ENCODE measurements at places on chromosomes 11 and 22.

GRCh38 chr22:31829505-31829904 is 75.7 kb downstream of the DEPDC5 start:
- DNase-seq: peak; percentile 70

GRCh38 chr22:35997438-35997837 is 31.2 kb downstream of the RBFOX2 start:
- DNase-seq: no peak

DNA sequence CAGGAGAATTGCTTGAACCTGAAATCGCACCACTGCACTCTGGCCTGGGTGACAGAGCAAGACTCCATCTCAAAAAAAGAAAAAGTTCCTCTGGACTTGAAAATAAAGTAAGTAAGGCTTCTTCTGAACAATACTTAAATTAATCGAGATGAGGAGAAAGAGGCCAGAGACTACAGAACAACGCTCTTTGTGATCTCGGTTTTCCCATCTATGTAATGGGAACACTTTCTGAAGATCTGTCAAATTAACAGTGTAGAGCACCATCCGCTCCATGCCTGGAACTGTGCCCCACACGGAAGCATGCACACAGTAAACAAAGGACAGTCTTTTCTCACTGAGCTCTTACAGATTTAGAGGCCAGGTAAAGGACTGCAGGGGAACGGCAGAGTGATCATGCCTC is 9.1 kb downstream of the AP1B1 start:
- DNase-seq: no peak

DNA sequence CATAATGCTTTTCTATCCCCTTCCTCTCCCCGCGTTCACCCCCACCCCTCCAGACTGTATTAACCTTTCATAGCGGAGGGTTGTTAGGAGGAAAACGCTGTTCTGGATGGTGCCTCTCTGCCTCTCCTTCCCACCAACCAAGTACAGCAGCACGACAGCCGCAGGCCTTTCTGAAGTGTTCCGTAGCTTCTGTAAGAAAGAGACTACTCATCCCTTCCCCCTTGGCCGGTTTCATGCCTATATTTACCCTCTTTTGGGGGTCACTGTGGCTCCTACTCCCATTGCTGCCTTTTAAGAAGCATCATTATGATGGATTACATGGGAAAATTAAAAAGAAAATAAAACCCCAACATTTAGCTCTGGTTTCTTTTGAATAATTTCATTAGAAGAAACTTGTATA is 46.5 kb downstream of the ZBTB16 start:
- DNase-seq: no peak

DNA sequence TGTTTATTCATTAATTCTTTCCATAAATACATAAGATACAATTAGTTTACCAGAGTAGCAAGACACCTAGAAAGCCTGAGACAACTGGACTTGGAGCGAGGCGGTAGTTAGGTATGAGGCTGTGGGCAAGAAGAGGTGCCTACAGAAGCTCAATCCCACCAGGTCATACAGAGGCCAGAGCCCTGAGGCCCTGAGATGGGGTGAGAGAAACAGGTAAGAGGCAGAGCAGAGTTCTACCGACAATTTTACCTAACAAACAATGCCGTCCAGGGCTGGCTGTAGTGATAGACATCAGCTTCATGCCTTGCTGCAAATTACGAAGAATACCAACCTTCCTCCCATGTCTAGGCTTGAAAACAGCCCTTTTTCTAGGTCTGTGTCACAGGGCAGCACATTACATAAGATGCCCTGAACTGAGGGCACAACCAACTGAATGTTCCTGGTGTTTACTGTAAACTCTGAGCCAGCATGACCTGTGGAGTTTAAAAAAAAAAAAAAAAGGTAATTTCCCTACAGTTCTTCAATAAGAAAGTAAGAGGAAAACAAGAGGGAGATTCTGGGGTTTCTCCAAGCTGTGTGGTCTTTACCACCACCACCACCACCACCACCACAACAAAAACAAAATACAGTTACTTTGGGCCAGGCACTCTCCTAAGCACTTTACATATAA is 105.8 kb downstream of the GAB2 start:
- DNase-seq: no peak

- DNase-seq: no peak
These were observed 159.9 kb downstream of the TEAD1 start for GRCh38 chr11:12834166-12834565.

- no peak for DNase-seq
These were observed 31.2 kb downstream of the TPBGL start for GRCh38 chr11:75271730-75272129.

DNA sequence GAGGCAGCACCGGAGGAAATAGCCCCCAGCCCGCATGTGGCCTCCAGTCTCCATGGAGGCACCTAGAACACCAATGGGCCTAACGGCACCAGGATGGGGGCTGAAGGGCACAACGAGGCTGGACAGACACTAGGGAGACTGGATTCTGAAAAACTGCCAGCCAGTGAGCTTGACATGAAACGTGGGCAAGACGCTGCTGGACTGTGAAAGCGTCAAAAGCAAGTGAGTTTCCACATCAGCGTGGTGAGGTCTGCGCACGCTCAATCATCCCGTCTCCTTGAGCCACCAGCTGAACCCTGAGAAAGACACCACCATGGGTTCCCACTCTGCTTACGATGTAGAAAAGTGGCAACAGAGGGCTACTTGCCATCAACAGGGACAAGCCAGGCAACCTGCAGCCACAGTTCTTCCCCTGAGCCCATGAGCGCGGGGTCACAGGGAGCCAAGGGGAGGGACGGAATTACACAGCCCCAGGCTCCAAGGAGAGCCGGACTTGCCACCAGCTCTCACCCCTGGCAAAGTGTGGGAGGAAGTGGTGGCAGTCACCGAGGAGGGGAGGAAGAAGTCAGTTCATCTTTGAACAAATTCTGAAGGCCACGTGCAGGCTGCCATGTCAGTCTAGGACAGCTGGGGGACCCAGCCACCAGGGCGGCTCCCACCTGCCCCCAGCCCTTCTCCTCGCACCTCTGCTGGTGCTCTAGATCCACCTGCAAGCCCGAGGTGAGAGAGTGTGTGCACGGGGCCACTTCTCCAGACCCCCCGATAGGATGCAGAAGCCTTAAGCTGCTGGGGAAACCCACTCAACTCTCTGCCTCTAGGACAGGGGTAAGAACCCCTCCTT is 131.1 kb downstream of the MPPED1 start:
- DNase-seq: no peak

- no peak for DNase-seq
These were observed 5.1 kb downstream of the LRRC51 start for GRCh38 chr11:72085621-72086351.

GRCh38 chr22:36144886-36145541 is 15.5 kb downstream of the APOL3 start:
- no peak for DNase-seq

- DNase-seq: no peak
These were observed 42.0 kb upstream of the FADD start for GRCh38 chr11:70161043-70161625.

DNA sequence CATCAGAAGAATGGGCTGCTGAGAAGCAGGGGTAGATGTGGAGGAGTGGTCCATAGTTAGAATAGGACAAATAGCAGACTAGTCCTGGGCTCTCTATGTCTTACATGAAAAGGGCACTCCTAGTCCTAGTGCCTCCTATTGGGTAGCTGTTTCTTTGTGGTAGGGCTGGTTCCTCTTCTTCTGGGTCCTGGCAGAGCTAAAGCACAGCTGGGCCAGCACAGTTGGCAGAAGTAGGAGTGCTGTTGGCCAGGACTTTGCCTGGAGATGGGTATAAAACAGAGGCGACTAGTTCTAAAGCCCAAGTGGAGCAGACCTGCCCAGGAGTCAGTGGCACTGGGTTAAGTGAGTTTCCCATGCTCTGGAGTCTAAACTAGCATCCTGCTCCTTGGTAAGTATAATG is 55.2 kb downstream of the PPFIBP2 start:
- no peak for DNase-seq

DNA sequence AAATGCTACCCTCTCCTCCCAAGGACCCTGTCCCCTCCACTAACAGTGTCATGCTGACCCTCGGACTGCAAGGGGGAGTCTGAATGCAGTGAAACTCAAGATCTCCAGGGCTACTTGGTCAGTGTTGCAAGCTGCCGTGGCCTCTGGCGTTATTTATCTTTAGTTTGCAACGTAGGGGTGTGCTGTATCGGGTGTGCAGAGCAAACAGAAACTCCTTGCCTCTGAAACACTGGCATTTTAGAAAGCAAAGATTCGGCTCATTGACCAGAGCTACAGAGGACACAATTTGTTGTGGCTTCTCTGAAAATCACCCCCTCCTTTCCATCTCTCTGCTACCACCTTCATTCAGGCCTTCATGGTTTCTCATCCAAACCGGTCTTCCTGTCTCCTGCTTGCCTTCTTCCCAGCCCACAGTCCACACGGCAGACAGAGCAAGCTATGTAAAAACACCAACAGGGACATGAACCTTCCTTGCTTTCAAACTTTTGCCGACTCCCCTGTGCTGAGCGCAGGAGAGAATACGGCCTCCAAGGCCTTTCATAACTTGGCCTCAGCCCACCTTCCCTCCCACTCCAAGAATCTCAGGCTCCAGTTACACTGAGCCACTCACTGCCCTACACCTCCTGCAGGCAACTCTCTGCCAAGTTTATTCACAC is 14.9 kb downstream of the FZD4 start:
- DNase-seq: no peak

GRCh38 chr22:48192071-48192470 is 1429.6 kb downstream of the TBC1D22A start:
- DNase-seq: no peak

- no peak for DNase-seq
These were observed 74.4 kb downstream of the GAB4 start for GRCh38 chr22:16933291-16934282.

DNA sequence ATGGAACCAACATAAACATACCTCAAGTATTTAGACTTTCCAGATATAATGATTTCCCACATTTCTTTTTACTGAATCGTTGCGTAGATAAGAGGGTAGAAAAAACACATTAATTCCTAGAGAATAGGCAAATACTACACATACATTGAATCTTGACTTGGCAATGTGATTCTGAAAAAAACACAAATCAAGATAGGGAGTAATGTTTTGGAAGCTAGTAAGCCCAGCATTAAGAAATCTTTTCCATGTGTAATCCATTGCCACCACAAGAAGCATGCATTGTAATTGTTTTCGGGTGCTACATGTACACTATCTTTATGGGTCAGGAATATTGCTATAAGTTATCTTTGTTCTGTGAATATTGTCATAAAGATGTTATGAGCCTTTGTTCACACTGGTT is 269.8 kb upstream of the PDGFD start:
- no peak for DNase-seq

- no peak for DNase-seq
These were observed 29.1 kb upstream of the SYT7 start for GRCh38 chr11:61609980-61610366.

DNA sequence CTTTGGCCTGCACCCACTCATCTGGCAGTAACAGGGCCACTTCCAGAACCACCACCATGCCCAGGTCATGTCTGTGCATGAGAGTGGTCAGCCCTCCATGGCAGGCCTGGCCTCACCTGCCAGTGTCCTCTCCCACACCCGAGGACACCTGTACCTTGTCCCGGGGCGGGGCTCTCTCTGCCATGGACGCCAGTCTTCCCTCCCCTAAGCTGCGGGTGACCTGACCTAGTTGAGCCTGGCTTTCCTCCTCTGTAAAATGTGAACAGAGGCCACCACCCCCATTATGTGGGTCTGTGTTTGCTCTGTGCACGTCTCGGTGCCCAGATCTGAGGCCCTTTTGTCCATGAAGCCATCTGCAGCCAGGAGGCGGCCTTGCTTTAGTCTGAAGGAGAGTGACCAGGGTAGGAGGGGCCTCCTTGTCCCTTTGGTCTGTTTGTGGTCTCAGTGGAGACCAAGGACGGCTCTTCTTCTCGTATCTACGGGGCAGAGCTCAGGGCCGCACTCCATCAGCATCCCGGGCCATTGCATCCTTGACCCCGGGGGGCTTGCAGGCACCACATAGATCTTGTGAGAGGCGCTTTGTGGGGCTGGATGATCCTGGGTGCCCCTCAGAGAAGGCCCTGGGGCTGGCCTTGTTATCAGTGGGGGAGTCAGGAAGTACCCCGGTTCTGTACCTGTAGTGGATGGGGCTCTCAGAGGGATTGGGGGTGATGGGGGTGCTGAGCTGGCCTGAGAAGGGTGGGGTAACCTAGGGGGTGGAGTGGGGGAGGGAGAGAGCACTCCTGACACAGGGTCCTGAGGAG is 121.6 kb downstream of the KCNQ1 start:
- no peak for DNase-seq

DNA sequence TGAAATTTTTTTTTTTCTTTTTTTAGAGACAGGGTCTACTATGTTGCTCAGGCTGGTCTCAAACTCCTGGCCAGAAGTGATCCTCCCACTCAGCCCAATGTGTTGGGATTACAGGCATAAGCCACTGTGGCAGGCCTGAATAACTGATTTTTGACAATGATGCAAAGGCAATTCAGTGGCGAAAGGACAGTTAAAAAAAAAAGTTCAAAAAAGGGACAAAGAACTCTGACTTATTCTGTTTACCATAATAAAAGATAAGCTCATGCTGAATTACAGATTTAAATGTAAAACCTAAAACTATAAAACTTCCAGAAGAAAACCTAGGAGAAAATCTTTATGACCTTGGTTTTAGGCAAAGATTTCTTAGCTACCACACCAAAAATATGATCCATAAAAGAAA is 48.9 kb downstream of the ATG16L2 start:
- DNase-seq: no peak

- no peak for DNase-seq
These were observed 8.4 kb downstream of the TSPAN4 start for GRCh38 chr11:850775-851763.

DNA sequence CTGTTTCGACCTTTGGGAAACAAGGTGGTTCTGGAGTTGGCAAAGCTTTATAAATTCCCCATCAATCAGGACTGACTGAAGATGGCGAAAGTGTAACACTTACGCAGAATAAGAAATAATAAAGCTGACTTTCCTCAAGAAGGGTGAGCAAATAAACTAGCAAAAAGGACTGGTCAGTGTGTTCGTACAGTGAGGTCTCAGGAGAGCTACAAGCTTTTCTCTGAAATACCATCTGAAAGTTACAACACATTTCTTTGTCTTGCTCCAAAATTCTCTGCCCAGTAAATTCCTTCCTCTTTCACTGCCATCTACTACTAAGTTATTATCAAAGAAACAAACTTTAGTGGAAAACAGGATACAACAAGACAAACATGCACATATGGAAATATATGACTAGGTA is 13.4 kb downstream of the PITPNB start:
- no peak for DNase-seq

- DNase-seq: no peak
These were observed 807.6 kb downstream of the DLG2 start for GRCh38 chr11:84819537-84819936.

DNA sequence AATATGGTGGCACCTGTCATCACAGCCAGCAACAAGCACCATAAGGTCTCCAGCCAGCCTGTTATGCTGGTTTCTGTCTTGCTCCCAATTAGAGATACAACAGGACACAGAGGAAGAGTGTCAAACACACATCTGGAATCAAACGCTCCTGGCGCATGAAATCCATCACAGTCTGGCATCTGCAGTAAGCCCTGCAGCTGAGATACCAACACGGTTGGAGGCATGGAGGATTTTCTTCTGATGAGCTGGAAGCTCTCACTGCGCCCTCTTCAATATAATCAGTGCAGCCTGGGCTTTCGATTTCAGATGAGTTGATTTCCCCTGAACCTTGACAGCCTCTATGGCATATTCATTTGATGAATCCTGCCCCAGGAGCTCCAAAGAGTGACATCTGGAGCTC is 27.8 kb upstream of the CARS1 start:
- no peak for DNase-seq
